ENCODE measurements at places on chromosomes 3 and 15. TPM values are rescaled to one million over a fixed set of nuclear protein-coding genes. Genes with fewer than 3 reads are reported as not detected.

DNA sequence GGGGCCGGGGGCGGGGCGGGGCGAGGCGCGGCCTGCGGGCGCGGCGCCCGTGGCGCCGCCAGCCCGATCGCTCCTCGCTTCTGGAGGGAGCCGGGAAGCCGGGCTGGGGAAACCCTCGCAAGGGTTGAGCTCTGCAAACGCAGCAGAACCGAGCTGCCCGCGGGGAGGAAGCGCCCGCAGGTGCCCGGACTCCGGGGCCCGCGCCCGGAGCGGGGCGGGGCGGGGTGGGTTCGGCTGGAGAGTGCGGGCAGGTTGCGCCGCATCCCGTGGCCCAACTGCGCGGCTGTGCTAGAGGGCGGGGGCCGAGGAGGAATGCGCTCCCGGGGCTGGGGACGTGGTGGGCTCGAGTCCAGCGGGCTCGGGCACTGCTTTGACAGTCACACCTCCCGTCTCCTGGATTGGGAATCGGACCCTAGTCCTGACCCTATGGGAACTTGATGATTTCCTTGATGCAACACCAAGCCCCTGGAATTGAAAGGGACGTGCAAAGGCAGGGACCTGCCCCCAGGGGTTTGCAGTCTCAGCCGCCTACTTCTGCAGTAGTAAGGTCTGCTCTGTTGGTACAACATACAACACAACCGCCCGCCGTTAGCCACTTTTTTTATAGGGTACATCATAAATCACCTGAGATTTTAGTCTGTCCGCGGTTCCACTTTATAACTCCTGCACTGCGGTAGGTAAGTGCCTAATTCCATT lies 34.3 kb downstream of the ZBTB38 start:
- peak; percentile 91 for ATAC-seq

The SKOR1 gene
- 0.60 TPM for total RNA-seq

The RNU5B-1 gene
- total RNA-seq, result under 0.01 TPM

GRCh38 chr15:95559875-95560394 lies 770.6 kb upstream of the NR2F2 start:
- ATAC-seq, result peak; percentile 76

The CSPG5 gene
- total RNA-seq, result 0.66 TPM

GRCh38 chr3:172524611-172525010 lies 1.4 kb upstream of the TNFSF10 start:
- no peak for ATAC-seq

DNA sequence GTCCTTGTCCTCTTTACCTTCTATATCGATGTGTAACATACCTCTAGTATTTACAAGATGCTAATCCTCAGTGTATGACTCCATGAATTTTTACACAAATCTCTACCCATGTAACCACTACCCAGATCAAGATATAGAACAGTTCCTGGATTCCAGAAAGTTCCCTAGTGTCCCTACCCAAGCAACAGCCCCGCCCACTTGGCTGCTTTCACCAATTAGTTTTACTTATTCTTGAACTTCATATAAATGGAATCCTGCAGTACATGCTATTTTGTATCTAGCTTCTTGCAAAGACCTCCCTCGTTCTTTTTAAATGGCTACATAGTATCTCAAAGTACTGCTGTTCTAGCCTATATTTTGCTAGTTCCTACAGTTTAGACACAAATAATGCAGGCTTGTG lies 33.0 kb downstream of the CD276 start:
- ATAC-seq, result no peak

DNA sequence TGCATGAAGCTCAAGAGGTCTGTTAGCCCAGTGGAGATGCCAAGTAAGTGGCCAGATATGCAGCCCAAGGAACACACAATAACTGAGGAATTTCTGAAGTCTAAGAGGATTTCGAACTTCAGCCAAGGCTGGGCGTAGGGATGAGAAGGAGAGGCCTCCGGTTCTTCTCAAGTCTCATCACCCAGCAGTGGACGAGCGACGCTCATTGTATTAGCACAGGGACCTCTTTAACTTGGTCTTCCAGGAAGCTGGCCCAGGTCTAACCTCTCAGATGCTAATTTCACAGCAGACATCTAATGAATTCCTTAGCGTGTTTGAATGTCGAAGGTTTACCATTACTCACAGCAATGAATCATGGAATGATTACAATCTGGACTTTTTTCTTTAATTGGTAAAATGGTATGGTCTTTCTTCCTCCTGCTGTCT lies 85.0 kb downstream of the HES1 start:
- ATAC-seq, result no peak

The MORC1 gene
- total RNA-seq, result not detected

The PLA1A gene
- not detected for total RNA-seq

The CORO2B gene
- 19.0 TPM for total RNA-seq

- no peak for ATAC-seq
Observed at GRCh38 chr3:71219744-71220638, 363.5 kb downstream of the FOXP1 start.

The CHST13 gene
- 0.40 TPM for total RNA-seq

- no peak for ATAC-seq
Observed at GRCh38 chr15:52695154-52695553, 16.0 kb upstream of the ATOSA start.

DNA sequence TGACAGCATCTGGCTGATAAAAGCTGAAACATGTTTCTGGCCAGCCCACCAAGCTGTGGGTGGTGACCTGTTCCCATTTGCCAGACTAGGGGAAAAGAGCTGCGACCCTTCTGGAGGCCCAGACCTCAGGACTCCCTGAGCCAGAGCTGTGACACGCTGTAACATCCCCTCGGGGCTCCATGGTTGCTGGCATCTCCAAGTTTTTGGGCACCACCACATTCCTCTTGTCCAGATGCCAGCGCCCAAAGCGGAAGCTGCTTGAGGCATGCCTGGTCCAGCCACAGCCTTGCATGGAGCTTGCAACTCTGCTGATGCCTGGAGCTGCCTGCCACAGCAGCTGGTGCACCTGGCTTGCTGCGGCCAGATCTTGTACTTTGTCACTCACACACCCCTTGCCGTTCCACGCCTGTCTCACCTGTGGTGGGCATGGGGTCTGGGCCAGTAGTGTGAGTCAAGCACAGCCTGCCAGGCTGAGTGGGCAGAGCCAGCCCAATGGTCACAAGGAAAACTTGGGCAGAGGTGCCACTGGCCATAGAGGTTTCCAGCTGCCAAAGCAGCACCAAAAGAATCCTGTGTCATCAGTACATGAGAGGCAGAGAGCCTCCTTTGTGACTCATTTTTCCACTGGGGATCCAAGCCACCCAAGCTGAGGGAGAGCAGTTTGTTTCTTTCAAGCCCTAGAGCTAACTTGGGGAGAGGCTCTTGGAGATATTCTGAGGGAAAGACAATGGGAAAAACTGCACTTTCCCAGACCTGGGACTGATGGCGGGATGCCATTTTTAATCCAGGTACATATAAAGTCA lies 45.7 kb upstream of the PTX3 start:
- no peak for ATAC-seq

The ISLR2 gene
- total RNA-seq, result 56.6 TPM

DNA sequence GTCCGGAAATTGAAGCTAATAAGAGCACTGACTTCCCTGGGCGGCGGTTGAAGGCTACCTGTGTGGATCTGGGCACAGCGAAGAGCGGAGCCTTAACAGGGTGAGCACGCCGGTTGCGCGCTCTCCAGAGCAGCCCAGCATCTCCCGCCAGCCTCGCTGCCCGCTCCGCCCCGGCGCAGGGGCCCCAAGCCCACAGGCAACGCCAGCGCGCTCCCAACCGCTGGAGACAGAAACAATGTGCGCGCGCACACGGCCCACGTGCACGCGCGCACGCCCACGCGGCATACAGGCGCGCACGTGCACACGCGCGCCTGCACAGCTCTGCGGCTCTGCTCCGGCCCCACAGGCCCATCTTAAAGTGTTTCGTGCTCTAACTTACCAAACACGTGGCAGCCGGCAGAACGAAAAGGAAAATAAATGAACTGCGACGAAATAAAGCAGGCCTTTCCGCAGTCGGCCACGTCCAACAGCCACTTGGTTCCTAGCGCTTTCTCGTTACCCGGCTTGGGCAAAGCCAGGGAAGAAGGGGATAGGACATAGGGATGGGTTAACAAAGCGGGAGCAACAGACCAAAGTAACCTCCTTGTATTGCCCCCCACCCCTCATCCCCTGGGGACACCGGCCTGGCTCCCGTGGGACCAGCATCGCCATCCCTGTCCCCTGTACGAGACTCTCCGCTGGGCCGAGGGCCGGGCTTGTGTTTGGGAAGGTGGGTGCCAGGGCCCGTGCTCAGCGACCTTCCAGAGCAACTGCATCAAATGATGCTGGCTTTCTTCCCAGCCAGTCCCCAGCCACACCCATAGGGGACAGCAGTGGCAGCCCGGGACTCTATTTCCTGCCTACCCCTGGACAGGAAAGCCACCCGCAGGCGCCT lies 203.7 kb downstream of the ABHD5 start:
- peak; percentile 96 for ATAC-seq

The CLDN11 gene
- total RNA-seq, result 1.9 TPM

DNA sequence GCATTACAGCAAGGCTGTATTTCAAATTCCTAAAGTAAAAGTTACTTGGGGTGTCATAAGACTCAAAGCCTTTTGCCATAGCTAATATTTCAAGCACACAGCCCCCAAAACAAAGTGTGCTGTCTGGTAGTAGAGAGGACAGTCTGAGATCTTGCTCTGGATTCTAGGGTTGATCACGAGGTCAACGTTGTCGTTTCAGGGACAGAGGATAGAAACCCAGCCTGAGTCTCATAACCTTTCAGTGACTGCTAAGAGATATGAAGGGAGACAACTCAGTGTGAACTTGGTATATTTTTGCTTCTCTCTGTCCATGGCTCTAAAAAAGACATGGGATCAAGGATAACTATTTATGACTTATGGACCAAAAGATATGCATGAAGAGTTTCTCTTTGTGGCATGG lies 25.6 kb upstream of the MINDY4B start:
- ATAC-seq, result no peak

DNA sequence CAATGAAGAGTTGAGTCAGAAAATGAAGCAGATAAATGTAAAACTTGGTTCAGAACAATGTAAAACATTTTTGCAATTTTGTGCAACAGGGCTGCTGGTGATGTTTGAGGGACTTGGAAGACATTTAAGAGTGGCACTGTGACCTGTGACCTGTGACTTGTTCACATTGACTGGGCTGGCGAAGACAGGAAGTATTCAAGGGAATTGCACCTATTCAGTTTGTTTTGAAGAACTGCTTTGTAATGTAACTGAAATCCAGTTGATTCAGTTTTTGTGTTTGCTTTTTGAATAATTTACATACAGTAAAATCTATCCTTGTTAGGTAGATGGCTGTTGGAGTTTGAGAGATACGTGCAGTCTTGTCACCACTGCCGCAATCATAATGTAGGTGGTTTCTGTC lies 35.4 kb downstream of the MCTP2 start:
- no peak for ATAC-seq

DNA sequence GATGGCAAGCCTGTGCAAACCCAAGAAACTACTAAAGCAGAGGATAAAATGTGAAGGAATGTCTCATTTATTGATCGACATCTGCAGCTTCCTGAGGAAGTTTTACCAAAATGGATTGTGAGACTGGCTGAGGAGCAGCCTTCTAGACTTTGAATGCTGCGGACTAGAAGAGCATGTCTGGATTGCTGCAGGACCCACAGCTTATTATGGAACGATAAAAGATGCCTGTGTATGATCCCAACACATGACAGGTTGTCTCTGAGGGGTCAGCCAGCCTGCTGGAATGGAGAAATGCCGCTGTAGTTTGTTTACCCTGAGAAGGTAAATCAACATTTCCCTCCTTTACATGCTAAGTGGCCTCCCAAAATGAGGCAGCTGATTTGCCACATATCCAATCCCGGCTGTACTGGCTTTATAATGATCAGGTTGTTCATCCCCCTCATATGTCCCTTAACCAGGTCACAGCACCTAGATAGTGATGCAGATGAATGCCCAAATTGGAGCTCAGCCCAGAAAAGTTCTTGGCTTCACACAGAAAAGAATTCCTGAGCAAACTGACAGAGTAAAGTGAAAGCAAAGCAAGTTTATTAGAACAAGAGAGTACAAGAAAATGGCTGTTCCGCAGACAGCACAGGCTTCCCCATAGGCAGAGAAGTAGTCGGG lies 63.9 kb downstream of the IL12A start:
- no peak for ATAC-seq

The ZDHHC3 gene
- 47.3 TPM for total RNA-seq

The IL5RA gene
- 1.6 TPM for total RNA-seq

DNA sequence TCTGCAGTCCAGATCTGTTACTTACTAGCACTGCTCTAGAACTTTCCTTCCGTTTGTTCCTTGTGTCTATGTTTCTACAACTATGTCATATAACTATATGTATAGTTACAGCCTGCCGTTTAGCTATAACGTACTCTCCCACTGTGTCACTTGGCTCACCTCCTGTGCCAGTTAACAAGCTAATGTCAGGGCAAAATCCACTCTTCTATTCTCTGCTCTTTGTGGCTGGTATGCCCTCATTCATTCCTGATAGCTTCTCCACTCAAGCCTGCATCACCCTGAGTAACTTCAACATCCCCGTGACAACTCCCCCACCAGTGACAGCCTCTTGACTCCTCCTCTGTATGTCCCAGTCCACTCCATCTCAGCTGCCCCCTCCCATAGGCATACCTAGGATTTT lies 229.2 kb downstream of the TJP1 start:
- ATAC-seq, result no peak

The ANP32A gene
- total RNA-seq, result 125 TPM

The SLC22A13 gene
- total RNA-seq, result 0.16 TPM
